ENCODE measurements at places on chromosomes 6 and 20. TPM values are rescaled to one million over a fixed set of nuclear protein-coding genes. Genes with fewer than 3 reads are reported as not detected.

PNLDC1 gene
- 0.23 TPM for total RNA-seq

TRAM2 gene
- 58.9 TPM for total RNA-seq

PXDC1 gene
- 103 TPM for total RNA-seq

MAP3K5 gene
- 5.0 TPM for total RNA-seq

NELFE gene
- total RNA-seq, result 77.8 TPM

DNAH8 gene
- not detected for total RNA-seq

MYCT1 gene
- total RNA-seq, result 0.47 TPM

KCNB1 gene
- total RNA-seq, result 0.12 TPM

HRH3 gene
- not detected for total RNA-seq

PNPLA1 gene
- total RNA-seq, result not detected

COQ3 gene
- 1.5 TPM for total RNA-seq

FAXC gene
- 0.15 TPM for total RNA-seq

SPATA25 gene
- 0.60 TPM for total RNA-seq

TCF15 gene
- total RNA-seq, result 0.12 TPM

ARMC12 gene
- total RNA-seq, result not detected

TREM2 gene
- not detected for total RNA-seq

NRSN1 gene
- total RNA-seq, result not detected

CTSA gene
- 124 TPM for total RNA-seq

DZANK1 gene
- total RNA-seq, result 1.2 TPM

BNIP5 gene
- not detected for total RNA-seq

GSS gene
- 66.1 TPM for total RNA-seq

SLC22A7 gene
- total RNA-seq, result not detected

SLC22A16 gene
- total RNA-seq, result not detected

SDCBP2 gene
- 1.8 TPM for total RNA-seq

MOG gene
- not detected for total RNA-seq

SLC17A1 gene
- total RNA-seq, result not detected

ABT1 gene
- 10.5 TPM for total RNA-seq

LAMA5 gene
- total RNA-seq, result 63.7 TPM
